Aorta (tissue), 5 donors: ENCODE measurements at places on chromosomes 2 and 18. TPM values are rescaled to one million over a fixed set of nuclear protein-coding genes. Genes with fewer than 3 reads are reported as not detected.

METTL5 gene
- 45.8 TPM for total RNA-seq

DNA sequence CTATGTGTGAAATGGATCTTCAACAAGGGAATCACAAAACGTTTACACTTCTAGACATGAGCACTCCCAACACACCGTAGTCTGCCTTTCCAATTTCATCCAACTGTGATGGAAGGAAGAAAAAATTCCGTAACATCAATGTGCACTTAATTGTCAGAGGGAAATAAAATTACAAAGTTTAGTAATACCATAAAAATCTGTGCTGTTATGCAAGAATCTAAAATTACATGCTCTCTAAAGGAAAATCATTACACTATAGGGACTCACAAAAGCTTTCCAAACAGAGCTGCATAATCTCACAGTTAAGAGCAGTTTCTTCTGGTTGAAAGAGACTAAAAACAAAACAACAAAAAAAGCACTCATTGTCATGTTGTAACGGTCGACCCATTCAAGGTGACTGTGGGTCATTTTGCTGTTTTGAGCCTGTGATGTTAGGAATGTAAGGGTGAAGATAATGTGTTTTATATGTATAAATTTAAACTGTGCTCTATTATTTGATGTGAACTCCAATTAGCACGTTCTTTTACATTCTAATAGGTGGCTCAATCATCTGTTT lies 698.0 kb downstream of the TDRD15 start:
- no peak for DNase-seq

DNA sequence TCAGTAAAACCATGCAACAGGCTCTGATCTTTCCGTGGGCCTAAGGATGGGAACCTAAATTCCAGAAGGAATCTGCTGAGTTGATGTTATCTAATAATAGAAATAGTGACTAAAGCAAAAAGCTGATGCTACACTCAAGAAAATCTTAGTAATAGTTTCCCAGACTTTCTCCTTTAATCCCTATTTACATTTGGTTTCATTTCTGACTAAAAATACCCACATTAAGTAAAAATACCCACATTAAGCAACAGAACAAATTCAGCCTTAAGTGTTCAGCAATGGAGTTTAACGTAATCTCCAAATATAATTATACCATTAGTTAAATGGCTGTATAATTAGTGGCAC lies 50.3 kb downstream of the CCBE1 start:
- no peak for DNase-seq

- no peak for DNase-seq
Observed at GRCh38 chr2:134324947-134325346, 71.1 kb downstream of the MGAT5 start.

GRCh38 chr2:78979380-78980151 lies 45.9 kb upstream of the REG3G start:
- no peak for DNase-seq

- no peak for DNase-seq
Observed at GRCh38 chr18:71252351-71252865, 963.6 kb downstream of the SOCS6 start.

DNA sequence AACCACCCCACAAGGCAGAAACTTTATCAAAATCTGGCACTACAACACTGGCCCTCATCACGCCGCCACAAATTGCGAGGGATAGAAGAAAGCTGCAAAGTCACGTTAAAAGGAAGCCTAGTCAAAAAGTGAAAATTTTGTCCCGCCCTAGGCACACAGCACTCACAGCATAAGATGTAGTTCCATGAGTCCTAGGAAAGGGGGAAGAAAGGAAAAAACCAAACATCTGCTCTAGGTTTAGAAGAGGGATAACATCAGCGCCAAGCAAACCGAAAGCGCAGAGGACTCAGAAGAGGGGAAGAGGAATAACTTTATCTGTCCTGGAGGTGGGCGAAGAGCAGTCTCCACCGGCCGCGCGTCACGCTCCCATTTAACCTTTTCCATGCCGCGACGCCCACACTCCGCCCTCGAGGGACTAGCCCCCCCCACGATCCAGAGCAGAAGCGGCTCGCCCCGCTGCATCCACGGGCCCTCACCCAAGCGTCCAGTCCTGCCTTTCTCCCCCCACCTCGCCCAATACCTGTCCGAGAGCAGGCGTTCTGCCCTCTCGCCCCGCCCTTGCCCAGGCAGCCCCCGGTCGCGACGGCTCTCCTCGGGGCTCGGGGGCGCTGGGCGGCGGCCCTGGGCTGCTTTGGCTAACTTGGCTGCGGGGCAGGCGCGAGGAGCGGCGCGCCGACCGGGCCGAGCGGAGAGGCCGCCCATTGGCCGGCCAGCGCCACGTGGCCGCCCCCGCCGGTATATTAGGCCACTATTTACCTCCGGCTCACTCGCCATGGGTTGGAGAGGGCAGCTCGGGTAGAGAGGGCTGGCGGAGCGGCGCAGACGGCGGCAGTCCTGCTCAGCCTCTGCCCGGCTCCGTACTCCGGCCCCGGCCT lies at the start of gene HOXD1:
Gene HOXD1 (plus strand): TSS at position 770 of the 875 bp plus-strand sequence. CDS start 134 bp downstream, outside the sequence.
- DNase-seq: peak; percentile 82

TUBA3E gene
- not detected for total RNA-seq

- DNase-seq: no peak
Observed at GRCh38 chr2:39593439-39594393, 72.0 kb upstream of the TMEM178A start.

COLEC11 gene
- total RNA-seq: 1.7 TPM

DNA sequence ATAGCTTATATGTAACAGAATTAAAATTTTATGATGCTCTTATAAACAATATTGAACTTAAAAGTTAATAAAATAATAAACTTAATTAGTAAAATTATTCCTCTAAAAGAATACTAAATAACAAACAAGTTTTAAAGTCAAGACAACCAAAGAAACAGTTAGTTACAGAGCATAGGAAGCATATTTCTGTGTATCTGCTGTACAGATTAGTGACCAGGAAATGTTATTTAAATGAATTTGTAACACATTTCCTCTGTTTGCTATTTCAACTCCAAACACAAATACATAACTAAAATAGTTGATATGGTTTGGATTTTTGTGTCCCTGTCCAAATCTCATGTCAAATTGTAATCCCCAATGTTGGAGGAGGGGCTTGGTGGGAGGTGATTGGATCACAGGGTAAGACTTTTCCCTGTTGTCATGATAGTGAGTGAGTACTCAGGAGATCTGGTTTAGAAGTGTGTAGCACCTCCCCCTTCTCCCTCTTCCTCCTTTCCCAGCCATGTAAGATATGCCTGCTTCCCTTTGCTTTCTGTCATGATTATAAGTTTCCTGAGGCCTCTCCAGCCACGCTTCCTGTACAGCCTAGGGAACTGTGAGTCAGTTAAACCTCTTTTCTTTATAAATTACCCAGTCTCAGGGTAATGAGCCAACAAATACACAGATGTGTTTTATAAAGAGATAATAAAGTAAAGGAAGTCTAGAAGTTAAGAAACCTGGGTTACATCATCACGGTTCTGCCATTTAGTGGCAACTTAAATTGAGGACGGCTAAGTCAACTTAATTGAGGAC lies 51.8 kb downstream of the ROCK2 start:
- DNase-seq: no peak

PLA2R1 gene
- 34.9 TPM for total RNA-seq

DNA sequence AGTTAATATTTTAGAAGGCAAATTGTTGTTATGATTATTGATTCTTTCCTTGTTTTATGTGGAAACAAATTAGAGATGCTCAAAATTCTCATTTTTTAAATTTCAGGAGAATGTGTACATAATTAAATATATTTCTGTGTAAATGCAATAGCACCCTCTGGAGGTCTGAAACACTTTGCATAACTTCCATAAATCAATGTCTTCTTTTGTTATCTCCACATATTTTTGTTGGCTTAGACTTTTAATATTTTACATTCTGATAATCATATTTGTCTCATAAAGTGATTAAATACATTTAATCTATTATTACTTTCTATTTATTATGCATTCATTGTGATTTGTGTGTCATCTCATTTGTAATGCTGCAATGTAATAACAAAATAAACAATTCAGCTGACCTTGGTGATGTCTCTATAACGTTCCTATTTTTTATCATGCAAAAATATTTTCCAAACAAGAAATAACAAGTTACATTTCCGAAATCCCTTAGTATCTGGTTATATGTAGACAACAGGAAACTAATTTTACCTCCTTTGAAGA lies 201.8 kb upstream of the GALNT5 start:
- no peak for DNase-seq

DNA sequence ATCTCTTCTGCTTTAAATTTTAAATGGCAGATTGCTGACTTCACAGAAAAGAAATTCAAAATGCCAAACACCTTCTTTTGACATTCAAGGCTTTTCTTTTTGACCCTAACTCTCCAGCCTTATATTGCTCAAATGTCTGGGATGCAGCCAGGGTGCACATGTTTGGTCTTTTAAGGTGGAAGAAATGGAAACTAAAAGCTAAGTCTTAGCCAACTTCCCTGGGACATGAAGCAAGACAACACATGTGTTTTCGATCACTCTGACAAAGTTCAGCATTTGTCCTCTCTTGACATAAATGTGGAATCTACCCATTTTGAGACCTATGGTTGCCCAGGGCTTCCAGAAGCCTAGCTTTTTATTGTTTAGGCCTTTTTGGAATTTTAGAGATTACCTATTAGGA lies 161.6 kb downstream of the RDH14 start:
- no peak for DNase-seq

KCNF1 gene
- not detected for total RNA-seq

DNA sequence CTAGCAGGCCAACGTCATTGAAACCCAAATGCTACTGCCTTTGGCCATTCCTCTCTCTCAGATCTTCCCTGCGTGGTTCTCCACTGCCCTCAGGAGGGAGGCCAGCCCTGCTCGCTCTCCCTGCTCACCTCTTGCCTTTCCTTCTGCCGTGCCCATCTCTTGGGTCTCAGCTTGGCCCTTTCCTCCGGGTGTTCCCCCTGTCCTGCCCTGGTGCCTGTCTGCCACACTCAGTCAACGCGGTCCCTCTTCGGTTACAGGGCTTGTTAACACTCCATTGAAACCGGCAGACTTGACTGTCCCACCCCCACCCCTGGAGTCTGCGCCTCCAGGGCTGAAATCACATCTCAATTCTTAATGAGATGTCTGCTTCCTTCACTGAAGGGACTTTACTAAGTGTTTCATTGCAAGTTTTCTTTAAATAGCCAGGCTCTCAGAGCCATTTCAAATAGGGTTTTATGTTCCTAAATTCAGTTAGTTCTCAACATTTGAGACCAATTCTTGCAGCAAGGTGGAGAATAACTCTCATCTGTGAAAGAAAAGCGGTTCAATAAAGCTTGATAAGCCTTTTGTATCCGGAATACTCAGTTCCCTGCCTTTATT lies 237.6 kb downstream of the DYSF start:
- no peak for DNase-seq

- peak; percentile 82 for DNase-seq
Observed at GRCh38 chr2:234950730-234951663, 820 bp upstream of the SH3BP4 start.

- no peak for DNase-seq
Observed at GRCh38 chr2:217069263-217070042, 209.6 kb upstream of the TNP1 start.

- peak; percentile 36 for DNase-seq
Observed at GRCh38 chr2:240133401-240133800, 2.7 kb downstream of the COPS9 start.

DNA sequence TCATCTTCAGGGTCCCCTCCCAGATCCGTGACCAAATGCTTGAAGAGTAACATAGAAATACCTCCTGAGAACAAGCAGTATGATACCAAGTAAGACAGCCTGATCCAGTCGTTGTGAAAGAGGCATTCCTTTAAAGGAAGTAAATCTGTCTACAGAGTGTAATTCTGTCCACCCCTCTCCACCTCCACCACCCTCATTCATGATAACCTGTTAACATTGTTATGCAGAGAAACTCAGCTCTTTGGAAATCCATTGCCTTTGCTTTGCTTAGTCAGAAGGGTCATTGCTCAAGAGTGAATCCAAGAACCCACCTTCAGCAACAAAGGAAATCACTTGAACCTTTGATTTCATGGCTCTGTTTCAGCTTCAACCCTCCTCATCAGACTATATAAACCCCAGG lies 155.6 kb downstream of the CYP26B1 start:
- DNase-seq: no peak

RAB10 gene
- total RNA-seq: 90.5 TPM

TMEM200C gene
- total RNA-seq: 0.15 TPM

GRCh38 chr2:3557639-3558204 lies 411 bp downstream of the RNASEH1 start:
- DNase-seq: no peak

GRCh38 chr2:187982668-187983067 lies 309.0 kb upstream of the GULP1 start:
- no peak for DNase-seq

SIX3 gene
- not detected for total RNA-seq

- no peak for DNase-seq
Observed at GRCh38 chr2:71223767-71224333, 3.1 kb downstream of the PAIP2B start.

- DNase-seq: no peak
Observed at GRCh38 chr18:31176531-31176930, 13.9 kb upstream of the DSC1 start.

- no peak for DNase-seq
Observed at GRCh38 chr2:207265869-207266268, 100.1 kb upstream of the KLF7 start.
